Astrocyte of the spinal cord (primary cell): ENCODE measurements at places on chromosomes 12 and 14.

DNA sequence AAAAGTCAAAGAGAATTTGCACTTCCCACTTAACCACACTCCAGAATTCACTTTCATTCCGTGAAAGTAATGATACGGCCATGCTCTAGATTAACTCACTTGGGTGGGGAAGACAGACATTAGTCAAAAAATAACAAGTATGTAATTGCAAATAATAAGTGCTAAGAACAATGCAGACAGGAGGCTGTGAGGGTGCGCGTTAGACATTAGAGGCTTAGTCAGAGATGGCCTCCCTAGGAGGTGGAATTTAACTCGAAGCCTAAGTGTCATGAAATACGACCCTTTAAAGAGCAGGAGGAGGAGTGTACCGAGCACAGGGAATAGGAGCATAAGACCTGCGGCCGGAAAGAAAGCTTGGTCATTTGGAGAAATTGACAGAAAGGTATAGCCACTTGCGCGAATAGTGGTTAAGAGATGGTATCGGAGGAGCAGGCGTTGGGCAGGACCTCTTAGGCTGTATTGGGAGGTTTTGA, 628 bp downstream of the SNRPF start:
- peak; percentile 39 for DNase-seq

- DNase-seq = no peak
Observed at GRCh38 chr12:44118946-44119345, 283.1 kb downstream of the TMEM117 start.

GRCh38 chr12:38201461-38202276, 114.9 kb upstream of the ALG10B start:
- no peak for DNase-seq

- DNase-seq = no peak
Observed at GRCh38 chr12:3713483-3713882, 39.4 kb downstream of the CRACR2A start.

DNA sequence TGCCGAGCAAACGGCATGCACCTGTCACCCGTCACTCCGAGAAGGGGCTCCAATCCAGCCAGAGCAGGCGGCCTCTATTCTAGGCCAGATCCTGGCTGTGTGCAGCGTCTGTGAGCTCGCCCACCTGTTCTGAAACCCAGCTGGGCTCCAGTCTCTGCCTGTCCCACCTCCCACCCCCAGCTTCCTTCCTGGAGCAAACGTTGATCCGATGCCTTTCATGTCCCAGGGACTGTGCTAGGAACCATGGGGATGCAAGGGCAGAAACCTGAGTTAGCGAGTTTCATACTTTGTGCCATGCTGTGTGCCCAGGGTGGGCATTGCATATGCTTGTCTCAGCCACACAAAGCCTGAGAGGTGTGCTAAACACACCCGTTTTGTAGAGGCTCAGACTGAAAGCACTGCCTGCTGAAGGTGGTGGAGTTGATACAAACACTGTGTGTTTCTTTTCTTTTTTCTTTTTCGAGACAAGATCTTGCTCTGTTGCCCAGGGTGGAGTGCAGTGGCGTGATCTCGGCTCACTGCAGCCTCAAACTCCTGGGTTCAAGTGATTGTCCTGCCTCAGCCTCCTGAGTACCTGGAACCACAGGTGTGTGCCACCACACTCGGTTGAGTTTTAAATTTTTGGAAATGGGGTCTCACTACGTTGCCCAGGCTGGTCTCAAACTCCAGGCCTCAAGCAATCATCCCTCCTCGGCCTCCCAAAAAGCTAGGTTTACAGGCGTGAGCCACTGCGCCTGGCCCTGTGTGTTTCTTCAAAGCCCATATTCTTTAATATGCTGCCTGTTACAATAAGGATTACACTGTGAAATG, 84.1 kb upstream of the MED13L start:
- DNase-seq = no peak

DNA sequence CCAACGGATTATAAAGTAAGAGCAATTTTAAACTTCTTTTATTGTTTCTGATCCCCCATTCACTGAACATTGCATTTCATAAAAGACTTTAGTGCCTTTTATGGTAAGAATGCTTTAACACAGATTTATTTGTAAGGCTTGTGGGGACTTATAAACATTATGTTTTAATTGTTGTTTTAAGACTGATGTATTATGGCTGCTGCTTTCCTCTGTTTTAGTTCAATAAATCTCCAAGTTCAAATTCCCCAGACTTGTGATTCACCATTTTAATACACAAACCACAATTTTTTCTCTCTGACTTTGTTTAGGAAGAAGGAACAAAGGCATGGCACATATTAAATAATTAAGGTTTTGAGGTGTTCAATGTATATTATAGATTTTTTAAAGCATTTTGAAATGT, 753.3 kb downstream of the SLC6A15 start:
- no peak for DNase-seq

- DNase-seq = no peak
Observed at GRCh38 chr14:77526266-77526665, 27.6 kb upstream of the ISM2 start.

DNA sequence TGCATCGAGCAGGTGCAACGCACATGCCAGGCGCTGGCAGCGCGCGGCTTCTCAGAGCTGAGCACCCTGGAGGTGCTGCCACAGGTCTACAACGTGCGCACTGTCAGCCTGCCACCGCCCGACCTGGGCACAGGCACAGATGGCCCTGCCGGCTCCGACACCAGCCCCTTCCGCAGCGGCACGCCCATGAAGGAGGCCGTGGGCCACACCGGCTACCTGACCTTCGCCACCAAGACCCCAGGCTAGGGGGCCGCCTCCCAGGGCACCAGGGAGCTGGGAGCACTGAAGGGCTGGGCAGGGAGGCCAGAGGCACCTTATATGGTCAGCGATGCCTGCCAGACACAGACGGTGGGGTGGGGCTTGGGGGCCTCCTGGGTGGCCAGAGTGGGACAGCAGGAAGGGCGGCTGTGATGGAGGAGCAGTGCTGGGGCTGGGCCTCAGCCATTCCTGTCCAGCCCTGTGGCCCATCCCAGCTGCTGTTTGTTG, 5.6 kb downstream of the TRMT61A start:
- DNase-seq = no peak

- DNase-seq = no peak
Observed at GRCh38 chr14:88952901-88953300, 128.4 kb downstream of the TTC8 start.

DNA sequence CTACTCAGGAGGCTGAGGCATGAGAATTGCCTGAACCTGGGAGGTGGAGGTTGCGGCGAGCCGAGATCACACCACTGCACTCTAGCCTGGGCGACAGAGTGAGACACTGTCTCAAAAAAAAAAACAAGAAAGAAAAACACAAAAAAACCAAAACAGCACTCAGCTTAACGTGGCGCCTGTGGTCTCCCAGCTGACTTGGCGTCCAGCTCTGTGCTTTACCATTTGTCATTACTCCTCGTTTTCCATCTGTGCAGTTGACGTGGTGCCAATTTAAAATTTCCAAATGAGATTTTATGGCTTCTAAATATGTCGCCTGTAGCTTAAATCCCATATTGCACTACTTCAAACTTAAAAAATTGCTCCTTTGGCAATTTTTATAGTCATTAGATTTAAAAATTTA, 2.0 kb downstream of the MGP start:
- no peak for DNase-seq

DNA sequence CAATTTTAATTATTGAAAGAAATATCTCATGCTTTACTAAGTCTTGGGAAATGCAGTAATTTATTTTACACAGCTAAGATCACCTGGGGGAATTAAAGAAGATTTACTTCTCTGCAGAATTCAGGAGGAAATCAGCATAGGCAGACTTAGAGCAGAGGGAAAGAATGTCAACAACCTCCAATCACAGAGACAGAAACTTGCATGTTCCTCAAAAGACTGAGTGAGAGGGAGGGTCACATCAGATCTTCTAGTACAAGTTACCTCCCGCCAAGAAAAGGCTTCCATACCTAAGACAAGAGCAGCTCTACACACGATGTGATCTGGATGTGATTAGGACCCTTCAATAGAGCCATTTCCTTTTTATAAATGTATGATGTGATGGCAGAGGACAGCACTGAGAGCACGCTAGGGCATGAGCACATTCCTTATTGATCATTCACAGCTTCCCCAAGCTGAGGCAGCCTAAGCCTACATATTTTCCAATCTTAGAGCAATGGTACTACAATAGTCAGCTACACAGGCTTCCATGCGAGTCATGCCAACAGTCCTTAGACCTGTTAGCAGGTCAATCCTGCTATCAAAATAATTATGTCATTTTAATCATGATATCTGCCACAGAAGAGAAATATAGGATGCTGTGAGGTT, 403.3 kb downstream of the ETNK1 start:
- no peak for DNase-seq

- peak; percentile 85 for DNase-seq
Observed at GRCh38 chr14:25111061-25111601, 61.2 kb upstream of the STXBP6 start.

GRCh38 chr14:63647696-63648410, 6.2 kb upstream of the WDR89 start:
- DNase-seq = no peak

GRCh38 chr12:57693659-57694458, at the start of gene OS9:
Gene OS9, plus strand, starts transcription at chr12:57694132. Its CDS starts 30 bp downstream, at chr12:57694162.
- peak; percentile 100 for DNase-seq

DNA sequence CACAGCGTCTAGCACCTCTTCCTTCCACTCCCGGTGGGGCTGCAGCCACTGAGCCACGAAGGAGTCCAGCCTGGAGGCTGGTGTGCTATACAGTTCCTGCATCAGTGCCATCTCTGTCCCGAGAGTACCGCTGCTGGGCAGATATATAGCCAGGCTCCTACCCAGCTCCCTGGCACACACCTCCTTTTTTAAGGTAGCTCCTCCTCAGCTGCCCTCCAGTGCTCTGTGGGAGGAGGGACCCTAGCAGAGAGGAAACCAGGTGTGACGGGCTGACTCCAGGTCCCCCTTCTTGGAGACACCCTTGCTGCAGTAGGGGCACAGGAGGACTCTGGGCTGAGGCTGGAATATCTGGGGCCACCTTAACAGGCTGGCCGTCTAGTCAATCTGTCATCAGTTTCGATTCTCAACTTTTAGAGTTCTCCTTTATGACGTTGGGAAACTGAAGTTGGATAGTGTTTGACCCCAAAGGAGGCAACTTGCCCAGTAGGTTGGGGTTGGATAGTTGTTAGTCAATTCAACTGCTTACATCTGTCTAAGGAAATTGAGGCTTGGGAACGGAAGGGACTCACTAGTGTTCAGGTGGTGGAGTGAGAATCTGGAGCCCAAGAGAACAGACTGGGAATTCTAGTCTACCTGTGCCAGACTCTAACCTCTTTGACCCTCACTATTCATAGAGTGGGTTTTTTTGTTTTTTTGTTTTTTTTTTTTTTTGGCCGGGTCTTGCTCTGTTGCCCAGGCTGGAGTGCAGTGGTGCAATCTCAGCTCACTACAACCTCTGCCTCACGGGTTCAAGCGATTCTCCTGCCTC, at the start of gene OASL:
OASL (minus strand) TSS at position 386 of the 808 bp plus-strand sequence; CDS start at position 111, 275 bp downstream.
- no peak for DNase-seq

DNA sequence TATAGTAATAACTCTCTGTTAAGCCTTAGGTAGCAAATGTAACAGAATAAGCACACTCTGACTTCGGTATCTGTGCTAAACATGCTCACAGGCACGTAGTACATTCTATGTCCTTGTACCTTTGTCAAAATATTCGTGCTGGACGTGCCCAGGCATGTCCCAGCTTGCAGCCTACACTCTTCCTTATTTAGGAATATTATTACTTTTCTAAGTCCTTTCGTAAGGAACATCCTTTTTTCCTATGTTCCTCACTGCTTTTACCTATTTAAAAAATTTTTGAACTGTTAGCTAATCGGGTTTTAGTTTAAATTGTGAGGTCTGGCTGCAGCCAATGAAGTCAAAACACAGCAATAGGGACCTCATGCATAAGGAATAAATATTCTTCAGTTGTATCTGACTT, 24.1 kb upstream of the UBC start:
- peak; percentile 69 for DNase-seq

DNA sequence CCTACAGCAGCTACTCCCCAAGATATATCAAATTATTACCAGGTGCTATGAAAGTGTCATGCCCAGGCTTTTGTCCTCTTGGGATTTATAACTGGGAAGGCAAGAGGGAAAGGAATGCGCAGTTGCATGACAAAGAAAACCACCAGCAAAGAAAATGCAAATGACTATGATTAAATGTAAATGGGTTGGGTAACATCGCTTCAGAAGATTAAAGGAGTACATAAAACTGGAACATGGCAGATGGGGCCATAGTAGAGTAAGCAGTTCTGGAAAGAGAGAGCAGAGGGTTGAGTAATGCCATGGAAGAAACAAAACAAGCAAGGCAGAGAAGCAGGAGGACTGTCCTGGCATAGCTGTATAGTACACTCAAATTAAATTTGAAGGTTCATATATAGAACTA, 493.1 kb downstream of the NOVA1 start:
- DNase-seq = no peak

- no peak for DNase-seq
Observed at GRCh38 chr12:48031135-48031960, 27.1 kb upstream of the COL2A1 start.

- DNase-seq = no peak
Observed at GRCh38 chr12:114160445-114160844, 194.3 kb upstream of the RBM19 start.

DNA sequence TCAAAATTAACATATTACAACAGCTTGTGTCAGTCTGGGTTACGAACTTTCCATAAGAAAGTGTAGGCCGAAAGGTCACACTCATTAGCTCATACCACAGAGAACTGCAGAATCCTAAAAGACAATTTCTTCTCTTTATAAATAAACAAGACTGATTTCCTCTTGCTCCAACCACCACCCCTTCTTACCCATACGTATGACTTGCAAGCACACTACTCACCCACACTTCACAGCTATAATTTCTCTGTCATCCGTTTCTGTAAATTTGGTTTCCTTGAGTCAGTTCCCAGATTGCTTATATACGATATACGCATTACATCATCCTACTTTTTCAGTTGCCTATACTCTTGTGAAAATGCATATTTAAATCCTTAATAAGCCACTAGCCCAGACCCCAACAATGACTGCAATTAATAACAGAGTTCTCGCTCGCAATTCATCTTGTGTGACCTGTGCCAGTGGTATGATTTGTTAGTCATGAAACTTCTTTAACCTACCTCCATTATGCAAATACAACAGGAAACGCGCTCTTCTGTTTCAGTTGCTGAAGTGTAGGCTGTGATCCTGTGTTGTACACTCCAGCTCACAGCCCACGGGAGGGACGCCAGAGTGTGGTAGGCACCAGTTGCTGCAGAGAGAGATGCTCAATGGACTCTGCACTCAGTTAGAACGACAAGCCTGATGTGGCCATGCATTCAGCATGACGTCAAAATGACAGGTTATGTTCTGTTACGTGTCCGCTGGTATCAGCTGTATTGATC, 417.6 kb downstream of the PDZRN4 start:
- DNase-seq = peak; percentile 1

- no peak for DNase-seq
Observed at GRCh38 chr14:104086661-104087461, 1.4 kb downstream of the ASPG start.

- DNase-seq = no peak
Observed at GRCh38 chr14:95713596-95714371, at the start of gene TCL1A. Gene TCL1A, minus strand, starts transcription at chr14:95714125. Its CDS starts 59 bp downstream, at chr14:95714066.
